ENCODE measurements at places on chromosomes 11 and 22. TPM values are rescaled to one million over a fixed set of nuclear protein-coding genes. Genes with fewer than 3 reads are reported as not detected.

- H3K36me3 ChIP-seq = peaks cover 26% of the 10 kb centered on the region
- peak overlapping the region; percentile 74 for H3K27ac ChIP-seq
- DNase-seq = no peak
- H3K27me3 ChIP-seq = no peaks in the 10 kb centered on the region
Measured at GRCh38 chr11:47828284-47828683, 19.9 kb downstream of the NUP160 start.

DNA sequence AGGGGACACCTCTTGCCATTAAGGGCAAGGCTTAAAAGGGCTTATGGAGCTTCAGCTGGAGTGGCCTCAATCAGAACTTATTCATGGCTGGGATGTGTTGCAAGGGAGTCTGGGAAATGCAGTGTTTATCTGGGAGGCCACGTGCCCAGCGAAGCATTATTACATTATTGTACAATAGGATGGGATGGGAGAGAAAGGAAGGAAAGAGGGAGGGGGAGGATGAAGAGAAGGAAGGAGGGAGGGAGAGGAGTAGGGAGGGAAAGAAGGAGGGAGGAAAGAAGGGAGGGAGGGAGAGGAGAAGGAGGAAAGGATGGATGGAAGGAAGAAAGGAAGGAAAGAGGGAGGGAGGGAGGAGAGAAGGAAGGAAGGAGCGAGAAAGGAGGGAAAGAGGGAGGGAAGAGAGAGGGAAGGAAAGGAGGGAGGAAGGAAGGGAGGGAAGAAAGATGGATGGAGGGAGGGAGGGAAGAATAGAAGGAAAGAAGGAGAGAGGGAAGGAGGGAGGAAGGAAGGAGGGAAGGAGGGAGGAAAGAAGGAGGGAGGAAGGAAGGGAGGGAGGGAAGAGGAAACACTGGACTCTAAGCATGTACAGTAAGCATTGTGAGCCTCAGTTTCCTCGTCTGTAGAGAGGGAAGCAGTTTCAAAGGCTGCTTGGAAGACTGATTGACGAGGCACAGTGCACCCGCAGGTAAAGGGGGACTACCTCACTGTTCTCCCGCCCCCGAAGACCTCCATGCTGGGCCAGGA is 62.2 kb downstream of the MYEOV start:
- peaks cover 3% of the 10 kb centered on the region for H3K4me1 ChIP-seq
- peaks cover 7% of the 10 kb centered on the region for H3K27me3 ChIP-seq
- no peaks in the 10 kb centered on the region for H3K36me3 ChIP-seq
- no peak overlapping the region for H3K27ac ChIP-seq
- no peak for DNase-seq

DNA sequence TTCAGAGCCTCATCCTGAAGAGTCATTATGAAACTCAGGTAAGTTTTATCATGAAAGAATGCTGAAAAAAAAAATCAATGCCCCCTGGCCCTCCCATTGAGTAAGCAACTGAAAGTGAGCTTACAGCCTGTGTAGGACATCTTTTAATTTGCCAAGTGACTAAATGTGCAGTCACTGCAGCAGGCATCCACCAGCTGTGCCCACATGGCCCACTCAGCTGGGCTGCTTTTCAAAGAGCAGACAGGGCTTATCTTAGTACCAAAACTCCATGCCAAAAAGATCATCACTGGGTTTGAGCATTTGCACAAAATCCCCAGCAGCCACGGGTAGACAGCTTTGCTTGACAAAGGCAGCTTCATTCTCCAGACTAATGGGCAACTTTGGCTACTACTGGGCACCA is 709.7 kb downstream of the NTM start:
- H3K36me3 ChIP-seq = no peaks in the 10 kb centered on the region
- H3K4me1 ChIP-seq = no peaks in the 10 kb centered on the region
- no peak for DNase-seq
- H3K27ac ChIP-seq = no peak overlapping the region

- H3K4me1 ChIP-seq = peaks cover 98% of the 10 kb centered on the region
- H3K4me3 ChIP-seq = no peak overlapping the region
- no peak for DNase-seq
- H3K36me3 ChIP-seq = peaks cover 6% of the 10 kb centered on the region
Measured at GRCh38 chr11:128737704-128738103, 43.8 kb downstream of the FLI1 start.

DNA sequence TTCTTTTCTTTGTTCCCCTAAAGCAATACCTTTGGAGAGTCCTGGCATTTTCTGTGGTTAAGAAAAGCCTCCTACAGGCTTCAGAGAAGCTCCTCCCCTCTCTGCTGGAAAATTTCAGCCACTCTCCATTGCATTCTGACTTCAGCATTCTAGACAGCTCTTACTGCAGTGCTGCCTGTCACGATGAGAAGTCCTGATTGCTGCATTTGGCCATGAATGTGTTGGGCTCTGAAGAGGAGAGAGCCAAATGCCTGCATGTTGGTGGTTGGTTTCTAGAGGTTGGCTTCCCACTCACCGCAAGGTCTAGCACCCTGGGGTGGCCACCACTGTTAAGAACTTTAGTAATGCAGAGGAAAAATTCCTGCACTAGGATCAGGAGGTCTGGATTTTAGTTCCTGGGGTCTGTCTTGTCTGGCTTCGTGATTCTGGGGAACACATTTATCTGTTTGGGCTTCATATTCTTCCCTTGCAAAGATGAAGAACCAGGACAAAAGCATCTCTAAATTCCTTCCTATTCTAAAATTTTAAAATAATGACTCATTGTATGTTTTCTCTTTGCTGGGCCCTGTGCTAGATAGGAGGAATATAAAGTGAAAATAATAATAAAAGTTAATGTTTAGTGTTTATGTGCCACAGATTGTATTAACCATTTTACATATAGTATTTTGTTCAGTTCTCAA is 38.1 kb downstream of the COA4 start:
- no peak overlapping the region for H3K4me3 ChIP-seq
- H3K4me1 ChIP-seq = peaks cover 12% of the 10 kb centered on the region
- no peak overlapping the region for H3K27ac ChIP-seq
- DNase-seq = no peak
- no peaks in the 10 kb centered on the region for H3K36me3 ChIP-seq
- H3K27me3 ChIP-seq = no peaks in the 10 kb centered on the region

DNA sequence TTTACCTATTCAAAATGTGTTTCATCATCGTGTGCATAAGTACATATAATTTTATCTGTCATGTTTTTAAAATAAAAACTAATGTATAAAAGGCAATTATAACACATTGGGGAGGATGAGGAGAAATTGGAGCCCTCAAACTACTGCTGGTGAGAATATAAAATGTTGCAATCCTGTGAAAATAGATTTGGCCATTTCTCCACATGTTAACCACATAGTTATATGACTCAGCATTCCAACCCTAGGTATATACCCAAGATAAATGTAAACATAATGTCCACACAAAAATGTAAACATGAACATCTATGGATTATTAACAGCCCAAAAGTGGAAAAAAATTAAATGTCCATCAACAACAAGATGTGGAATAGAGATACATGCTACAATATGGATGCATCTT is 928.0 kb upstream of the FAT3 start:
- DNase-seq = no peak
- H3K4me1 ChIP-seq = no peaks in the 10 kb centered on the region
- H3K27me3 ChIP-seq = no peaks in the 10 kb centered on the region
- H3K27ac ChIP-seq = no peak overlapping the region
- H3K36me3 ChIP-seq = no peaks in the 10 kb centered on the region

- no peaks in the 10 kb centered on the region for H3K27me3 ChIP-seq
- no peaks in the 10 kb centered on the region for H3K4me1 ChIP-seq
- H3K27ac ChIP-seq = no peak overlapping the region
- no peak for DNase-seq
- no peak overlapping the region for H3K4me3 ChIP-seq
- no peaks in the 10 kb centered on the region for H3K36me3 ChIP-seq
Measured at GRCh38 chr11:27421819-27422494, 50.6 kb downstream of the LGR4 start.

GRCh38 chr22:20427945-20428417 is 9.6 kb downstream of the SCARF2 start:
- peaks cover 24% of the 10 kb centered on the region for H3K4me1 ChIP-seq
- H3K4me3 ChIP-seq = no peak overlapping the region
- peaks cover 33% of the 10 kb centered on the region for H3K27me3 ChIP-seq
- no peaks in the 10 kb centered on the region for H3K36me3 ChIP-seq

DNA sequence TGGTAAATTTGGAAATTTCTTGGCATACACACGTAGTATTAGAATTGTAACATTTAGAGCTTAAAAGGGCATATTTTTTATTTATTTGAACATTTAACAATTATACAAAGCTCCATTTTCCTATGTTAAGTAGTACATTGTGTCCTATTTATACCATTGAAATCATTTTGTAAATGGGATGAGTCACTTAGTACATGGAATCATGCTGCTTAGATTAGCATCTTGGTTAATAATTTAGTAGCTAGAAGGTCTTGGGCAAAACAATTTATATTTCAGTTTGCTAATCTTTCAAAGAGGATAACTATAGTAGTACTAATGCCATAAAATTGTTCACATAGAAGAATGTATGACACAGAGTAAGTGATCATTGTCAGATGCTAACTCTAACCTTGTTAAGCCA is 450.1 kb upstream of the LUZP2 start:
- no peak overlapping the region for H3K4me3 ChIP-seq
- H3K27me3 ChIP-seq = no peaks in the 10 kb centered on the region
- H3K36me3 ChIP-seq = no peaks in the 10 kb centered on the region

GRCh38 chr11:16027621-16028020 is 328.7 kb downstream of the SOX6 start:
- no peak overlapping the region for H3K4me3 ChIP-seq
- H3K36me3 ChIP-seq = no peaks in the 10 kb centered on the region
- no peaks in the 10 kb centered on the region for H3K4me1 ChIP-seq
- H3K27ac ChIP-seq = no peak overlapping the region
- H3K27me3 ChIP-seq = no peaks in the 10 kb centered on the region
- DNase-seq = no peak

DNA sequence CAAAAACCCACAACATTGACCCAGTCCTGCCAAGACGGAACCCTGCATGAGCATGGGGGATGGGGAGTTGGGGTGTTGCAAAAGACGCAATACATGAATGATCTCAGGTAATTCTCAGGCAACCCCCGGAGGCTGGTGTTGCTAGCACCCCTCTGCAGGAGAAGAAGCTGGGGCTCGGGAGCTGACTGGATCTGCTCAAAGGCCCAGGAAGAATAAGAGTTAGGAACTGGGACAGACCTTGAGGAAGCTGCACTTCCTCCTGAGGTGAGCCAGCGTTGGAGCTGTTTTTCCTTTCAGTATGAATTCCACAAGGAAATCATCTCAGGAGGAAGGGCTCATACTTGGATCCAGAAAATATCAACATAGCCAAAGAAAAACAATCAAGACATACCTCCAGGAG is at the start of gene KRTAP5-9:
TSS of gene KRTAP5-9 (plus strand) at position 301 of the 400 bp plus-strand sequence. CDS start 238 bp downstream, outside the sequence.
- peaks cover 18% of the 10 kb centered on the region for H3K27me3 ChIP-seq
- DNase-seq = no peak
- no peak within 1 kb of the TSS for H3K27ac ChIP-seq
- H3K4me1 ChIP-seq = peaks cover 19% of the 10 kb centered on the region
- H3K4me3 ChIP-seq = peak within 1 kb of the TSS; percentile 3

DNA sequence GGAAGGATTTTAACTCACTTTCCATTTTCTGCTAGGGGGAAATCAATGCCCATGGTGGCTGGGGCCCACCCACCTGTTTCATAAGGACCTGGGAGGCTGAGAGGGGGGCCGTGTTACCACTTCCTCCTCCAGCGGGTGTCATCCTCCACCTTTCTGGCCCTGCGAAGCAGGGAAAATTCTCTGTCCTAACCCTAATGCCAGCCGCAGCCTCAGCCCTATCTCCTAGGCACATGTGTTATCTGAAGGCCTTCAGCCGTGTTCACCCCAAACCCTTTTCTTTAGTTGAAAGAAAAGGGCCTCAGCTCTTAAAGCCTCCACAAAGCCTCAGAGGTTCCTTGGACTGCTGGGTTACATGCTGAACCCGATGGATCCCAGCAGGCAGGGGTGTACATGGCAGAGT is 55.4 kb upstream of the NECTIN1 start:
- peaks cover 9% of the 10 kb centered on the region for H3K27me3 ChIP-seq
- H3K4me1 ChIP-seq = no peaks in the 10 kb centered on the region
- H3K4me3 ChIP-seq = no peak overlapping the region
- H3K36me3 ChIP-seq = no peaks in the 10 kb centered on the region

- no peaks in the 10 kb centered on the region for H3K4me1 ChIP-seq
- H3K27me3 ChIP-seq = no peaks in the 10 kb centered on the region
- DNase-seq = no peak
- peaks cover 12% of the 10 kb centered on the region for H3K36me3 ChIP-seq
Measured at GRCh38 chr22:28514321-28514821, 165.3 kb downstream of the TTC28 start.

- H3K4me3 ChIP-seq = no peak overlapping the region
- no peak for DNase-seq
- peaks cover 6% of the 10 kb centered on the region for H3K4me1 ChIP-seq
- no peak overlapping the region for H3K27ac ChIP-seq
Measured at GRCh38 chr11:34864424-34864823, 51.8 kb downstream of the APIP start.

DNA sequence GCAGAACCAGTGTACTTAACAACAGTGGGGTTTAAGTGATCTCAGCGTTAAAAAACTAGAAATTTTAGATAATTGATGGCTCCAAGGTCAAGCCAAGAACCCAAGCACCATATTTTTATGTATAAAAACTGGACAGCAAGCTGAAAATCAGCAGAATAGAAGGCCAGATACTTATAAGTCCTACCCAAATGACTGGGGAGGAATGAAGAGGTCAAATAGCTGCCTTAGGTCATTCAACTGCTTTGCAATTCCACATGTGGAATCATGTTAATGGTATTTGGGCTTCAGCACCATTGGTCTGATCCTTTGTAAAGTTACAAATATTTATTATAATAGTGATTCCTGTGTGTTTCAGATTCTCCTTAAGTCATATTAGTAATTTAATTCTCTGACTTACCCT is 108.4 kb downstream of the FAT3 start:
- no peak for DNase-seq
- H3K27me3 ChIP-seq = no peaks in the 10 kb centered on the region
- no peaks in the 10 kb centered on the region for H3K4me1 ChIP-seq
- H3K4me3 ChIP-seq = no peak overlapping the region
- H3K27ac ChIP-seq = no peak overlapping the region
- H3K36me3 ChIP-seq = no peaks in the 10 kb centered on the region

GRCh38 chr22:45192701-45193187 is 29.0 kb downstream of the NUP50 start:
- H3K4me1 ChIP-seq = no peaks in the 10 kb centered on the region
- DNase-seq = no peak
- no peak overlapping the region for H3K27ac ChIP-seq
- H3K4me3 ChIP-seq = no peak overlapping the region

DNA sequence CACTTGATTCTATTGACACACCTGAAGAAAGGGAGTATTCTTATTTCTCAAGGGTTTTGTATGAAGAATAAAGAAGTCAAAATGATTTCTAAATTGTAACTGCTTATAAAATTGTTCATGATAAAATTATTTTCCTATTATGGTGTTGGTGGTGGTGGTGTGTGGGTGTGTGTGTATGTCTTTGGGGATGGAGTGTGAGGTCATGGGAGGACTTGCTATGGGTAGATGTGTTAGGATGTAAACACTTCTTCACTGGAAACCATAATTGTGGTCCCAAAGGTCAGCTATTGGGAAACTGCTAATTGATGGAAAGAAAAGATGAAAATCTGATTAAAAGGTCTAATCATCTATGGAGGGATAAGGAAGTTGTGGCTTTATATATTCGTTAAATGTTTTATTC is 5.1 kb downstream of the TRIM22 start:
- H3K27ac ChIP-seq = peak overlapping the region; percentile 94
- DNase-seq = no peak
- H3K4me1 ChIP-seq = peaks cover 64% of the 10 kb centered on the region
- peak overlapping the region; percentile 35 for H3K4me3 ChIP-seq
- no peaks in the 10 kb centered on the region for H3K27me3 ChIP-seq

The C11orf71 gene
- polyA plus RNA-seq = 15.8 TPM

The POU2F3 gene
- not detected for polyA plus RNA-seq

The KRTAP5-9 gene
- polyA plus RNA-seq = not detected

The MPZL2 gene
- not detected for polyA plus RNA-seq

The OR6A2 gene
- polyA plus RNA-seq = not detected

The MRGPRX3 gene
- polyA plus RNA-seq = not detected

The GTSE1 gene
- polyA plus RNA-seq = not detected

The RPS3 gene
- polyA plus RNA-seq = 5,214 TPM
